ENCODE measurements at places on chromosomes 2 and 18.

DNA sequence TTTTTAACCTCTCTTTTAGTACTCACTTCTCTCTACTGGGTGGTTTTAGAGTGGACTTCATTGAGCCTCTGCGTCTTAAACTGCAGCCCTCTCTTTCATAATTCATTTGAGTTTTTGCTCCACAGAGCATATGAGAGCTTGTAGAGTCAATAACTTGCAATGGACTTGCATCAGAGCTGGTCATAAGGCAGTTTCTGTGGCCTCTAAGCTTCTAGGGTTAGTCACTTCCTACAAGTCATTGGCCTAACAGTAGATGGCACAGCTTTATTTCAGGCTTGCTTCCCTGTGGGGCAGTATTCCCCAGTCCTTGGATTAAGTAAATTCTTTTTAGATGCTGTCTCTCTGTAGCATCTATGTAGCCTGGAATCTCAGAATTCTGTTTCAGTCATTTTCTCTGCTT is 1435.7 kb downstream of the LRP1B start:
- DNase-seq = no peak

- DNase-seq = no peak
Observed at GRCh38 chr2:132383956-132384355, 32.6 kb upstream of the GPR39 start.

DNA sequence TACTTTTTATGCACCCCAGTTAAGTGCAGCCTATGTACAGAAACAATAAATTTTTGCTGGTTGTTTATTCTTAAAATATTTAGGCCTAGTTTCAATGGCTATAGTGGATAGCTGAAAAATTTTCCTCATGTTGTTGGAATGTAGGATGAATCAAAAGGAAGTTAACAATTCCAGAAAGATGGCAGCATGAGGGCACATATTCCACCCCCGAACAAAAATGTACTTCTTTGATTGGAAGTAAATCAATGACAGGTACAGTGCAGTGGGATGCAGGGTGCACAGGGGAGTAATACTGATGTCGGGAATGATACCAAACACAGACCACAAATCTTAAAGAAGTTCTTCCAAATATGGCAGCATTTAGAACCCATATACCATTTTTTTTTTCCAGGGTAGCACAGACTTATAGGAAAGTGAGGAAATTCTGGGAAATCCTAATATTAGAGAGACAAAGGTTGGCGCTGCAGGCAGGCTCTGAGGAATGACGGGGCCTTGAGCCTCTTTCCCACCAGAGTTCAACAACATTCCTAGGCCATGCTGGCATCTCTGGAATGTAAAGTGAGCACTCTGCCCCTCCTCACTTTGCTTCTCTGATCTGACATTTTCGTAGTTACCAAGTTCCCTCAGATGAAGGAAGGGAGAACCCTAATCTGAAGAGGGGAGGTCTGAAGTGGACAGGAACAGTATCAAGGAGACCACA is 36.6 kb upstream of the IKZF2 start:
- no peak for DNase-seq

GRCh38 chr18:23416298-23416697 is 36.8 kb upstream of the RIOK3 start:
- DNase-seq = no peak

GRCh38 chr2:148756292-148756975 is 111.9 kb downstream of the EPC2 start:
- no peak for DNase-seq

- DNase-seq = no peak
Observed at GRCh38 chr2:109500910-109501309, 112.9 kb downstream of the SEPTIN10 start.

DNA sequence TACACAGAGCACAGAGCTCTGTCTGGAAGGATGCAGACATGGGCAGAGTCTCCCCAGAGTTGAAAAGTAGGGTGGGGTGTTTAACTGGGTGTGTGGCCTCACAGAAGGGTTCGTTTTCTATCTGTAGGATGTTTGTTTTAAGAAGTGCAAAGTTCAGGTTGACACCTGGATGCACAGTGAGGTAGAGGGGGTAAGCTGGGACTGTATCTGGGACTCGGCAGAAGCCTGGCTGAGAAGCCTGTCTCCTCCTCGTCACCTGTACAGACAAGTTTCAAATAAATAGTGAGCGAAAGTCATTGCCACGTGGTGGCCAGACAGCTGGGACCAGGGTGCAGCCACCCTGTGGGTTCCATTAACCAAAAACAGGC is 145.9 kb downstream of the KLHL29 start:
- no peak for DNase-seq
